Breast epithelium (tissue), 4 donors: ENCODE measurements at places on chromosomes 13 and 19. TPM values are rescaled to one million over a fixed set of nuclear protein-coding genes. Genes with fewer than 3 reads are reported as not detected.

DNA sequence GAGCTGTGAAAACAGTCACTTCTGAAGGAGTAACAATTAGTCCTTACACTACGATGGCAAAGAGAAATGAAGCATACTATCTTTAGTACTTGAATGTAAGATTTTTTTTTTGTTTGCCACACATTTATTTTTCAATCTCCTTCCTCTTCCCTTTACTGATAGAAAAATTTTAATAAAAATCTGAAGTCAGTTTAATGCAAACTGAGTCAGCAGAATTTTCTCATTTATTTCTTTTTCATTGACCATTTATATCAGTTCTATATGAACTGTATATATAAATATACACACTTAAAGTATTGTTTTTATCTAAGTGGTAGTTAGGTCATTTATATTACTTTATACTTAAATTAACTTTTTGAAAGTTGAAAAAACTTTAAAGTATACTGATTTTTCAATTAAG, 1009.1 kb upstream of the SPRY2 start:
- no peak for DNase-seq

DNA sequence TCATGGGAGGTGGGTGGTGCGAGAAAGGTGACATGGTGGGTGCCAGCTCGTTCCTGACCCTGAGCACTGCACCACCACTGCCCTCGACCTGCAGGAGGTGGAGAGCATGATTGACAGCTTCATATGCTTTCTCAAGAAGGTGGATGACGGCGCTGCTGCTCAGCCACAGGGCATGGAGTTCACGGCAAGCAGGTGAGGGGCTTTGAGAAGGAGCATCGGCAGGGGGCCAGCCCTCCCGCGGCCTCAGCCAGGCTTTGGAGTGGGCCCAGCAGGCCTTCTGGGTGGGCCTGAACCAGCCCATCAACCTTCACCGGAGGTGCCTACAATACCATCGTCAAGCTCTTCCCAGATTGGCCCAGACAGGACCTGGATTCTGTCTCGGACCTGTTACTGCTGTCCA, 18.9 kb upstream of the ZNF14 start:
- no peak for DNase-seq

SHISA7 gene
- not detected for total RNA-seq

DNA sequence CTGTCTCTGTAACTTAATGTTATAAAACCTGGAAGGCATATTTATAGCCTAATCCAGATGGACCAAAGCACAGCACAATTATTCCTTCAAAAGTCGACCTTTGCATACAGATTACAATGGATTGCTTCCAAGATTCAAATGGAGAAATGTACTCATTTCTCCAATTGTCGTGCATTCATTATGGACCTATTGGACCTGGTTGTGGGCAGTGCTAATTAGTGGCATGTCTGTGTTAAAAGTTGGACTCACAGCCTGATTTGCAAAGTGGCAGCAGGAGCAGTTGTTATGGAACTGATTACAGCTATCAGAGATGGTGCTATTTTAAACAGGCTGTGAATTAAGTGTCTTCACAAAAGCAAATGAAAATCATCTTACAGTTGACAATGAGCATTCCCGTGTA, 1529.3 kb upstream of the SLC10A2 start:
- no peak for DNase-seq

DNA sequence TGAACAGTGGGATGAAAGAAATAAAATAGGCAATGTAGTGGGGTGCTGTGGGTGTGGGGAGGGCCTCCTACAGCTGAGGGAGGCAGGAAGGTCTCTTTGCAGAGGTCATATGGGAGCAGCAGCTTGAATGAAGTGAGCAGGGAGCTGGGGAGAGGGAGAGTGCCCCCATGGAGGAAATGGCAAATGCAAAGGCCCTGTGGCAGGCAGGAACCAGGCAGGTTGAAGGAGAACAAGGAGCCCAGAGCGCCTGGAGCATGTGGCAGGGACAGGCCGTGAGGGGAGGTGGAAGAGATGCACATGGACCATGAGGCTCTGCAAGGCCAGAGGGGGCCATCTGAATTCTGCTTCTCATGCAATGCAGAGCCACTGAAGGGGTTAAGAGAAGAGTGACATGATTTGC, 191.8 kb downstream of the URI1 start:
- no peak for DNase-seq

FCAR gene
- 0.66 TPM for total RNA-seq

DNA sequence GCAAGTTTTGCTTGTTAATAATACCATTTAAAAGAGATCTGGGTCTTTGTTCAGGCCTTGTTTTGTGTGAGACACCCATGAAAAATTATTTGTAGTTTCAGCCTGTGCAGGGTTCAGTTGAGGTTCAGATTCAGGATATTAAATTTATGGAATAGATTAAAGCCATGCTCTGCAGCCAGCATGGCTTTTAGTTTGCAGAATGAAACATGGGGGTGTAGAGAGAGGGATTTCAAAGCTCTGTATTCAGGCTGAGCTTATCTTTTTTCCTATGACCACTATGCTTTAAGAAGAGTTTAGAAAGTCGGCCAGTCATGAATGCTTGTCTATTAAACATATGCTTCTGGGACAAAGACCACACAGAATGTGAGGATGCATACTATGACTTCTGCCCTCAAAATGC, 73.6 kb downstream of the DCLK1 start:
- DNase-seq: no peak

GRCh38 chr13:24103782-24104372, 56.6 kb upstream of the SPATA13 start:
- no peak for DNase-seq

DNA sequence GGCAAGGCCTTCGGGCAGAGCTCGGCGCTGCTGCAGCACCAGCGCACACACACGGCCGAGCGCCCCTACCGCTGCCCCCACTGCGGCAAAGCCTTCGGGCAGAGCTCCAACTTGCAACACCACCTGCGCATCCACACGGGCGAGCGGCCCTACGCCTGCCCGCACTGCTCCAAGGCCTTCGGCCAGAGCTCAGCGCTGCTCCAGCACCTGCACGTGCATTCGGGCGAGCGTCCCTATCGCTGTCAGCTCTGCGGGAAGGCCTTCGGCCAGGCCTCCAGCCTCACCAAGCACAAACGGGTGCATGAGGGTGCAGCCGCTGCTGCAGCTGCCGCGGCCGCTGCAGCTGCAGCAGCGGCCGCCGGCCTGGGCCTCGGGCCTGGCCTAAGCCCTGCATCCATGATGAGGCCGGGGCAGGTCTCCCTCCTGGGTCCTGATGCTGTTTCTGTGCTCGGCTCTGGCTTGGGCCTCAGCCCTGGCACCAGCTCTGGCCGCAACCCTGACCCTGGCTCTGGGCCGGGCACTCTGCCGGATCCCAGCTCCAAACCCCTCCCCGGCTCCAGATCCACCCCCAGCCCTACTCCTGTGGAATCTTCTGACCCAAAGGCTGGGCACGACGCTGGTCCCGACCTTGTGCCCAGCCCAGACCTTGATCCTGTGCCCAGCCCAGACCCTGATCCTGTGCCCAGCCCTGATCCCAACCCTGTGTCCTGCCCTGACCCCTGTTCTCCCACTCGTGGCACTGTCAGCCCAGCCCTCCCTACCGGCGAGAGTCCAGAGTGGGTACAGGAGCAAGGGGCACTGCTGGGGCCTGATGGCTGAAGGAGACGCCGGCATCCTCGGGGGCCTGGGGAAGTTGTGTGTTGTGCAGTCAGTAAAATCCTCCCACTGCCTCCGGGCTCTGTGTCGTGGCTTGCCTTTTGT, 2.0 kb upstream of the MCOLN1 start:
- DNase-seq: no peak

SHANK1 gene
- not detected for total RNA-seq
